NCI-H1105 (cell line): ENCODE measurements at places on chromosomes 2 and 18.
A peak's percentile ranks its signal among the peaks of the same experiment; 100 is the strongest.

DNA sequence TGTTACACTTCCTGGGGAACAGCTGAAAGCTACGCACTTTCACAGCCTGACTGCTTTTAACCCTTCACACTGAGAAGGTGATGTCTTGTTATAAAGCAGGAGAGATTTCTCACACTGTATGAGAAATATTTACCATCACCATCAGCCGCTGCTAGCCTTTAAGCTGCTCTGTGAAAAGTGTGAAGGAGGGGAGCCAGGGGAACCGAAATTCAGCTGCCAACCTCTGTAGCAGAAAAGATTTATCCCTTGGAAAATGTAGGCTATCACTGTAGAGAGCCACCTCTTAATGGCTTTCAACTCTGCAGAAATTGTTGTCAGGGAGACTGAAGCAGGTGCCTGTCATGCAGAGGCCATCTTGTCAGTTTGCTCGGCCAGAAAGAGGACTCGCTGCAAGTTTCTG, 145.3 kb downstream of the SP3 start:
- no peak for DNase-seq

GRCh38 chr2:108833219-108833618, 46.6 kb downstream of the CCDC138 start:
- DNase-seq = no peak

DNA sequence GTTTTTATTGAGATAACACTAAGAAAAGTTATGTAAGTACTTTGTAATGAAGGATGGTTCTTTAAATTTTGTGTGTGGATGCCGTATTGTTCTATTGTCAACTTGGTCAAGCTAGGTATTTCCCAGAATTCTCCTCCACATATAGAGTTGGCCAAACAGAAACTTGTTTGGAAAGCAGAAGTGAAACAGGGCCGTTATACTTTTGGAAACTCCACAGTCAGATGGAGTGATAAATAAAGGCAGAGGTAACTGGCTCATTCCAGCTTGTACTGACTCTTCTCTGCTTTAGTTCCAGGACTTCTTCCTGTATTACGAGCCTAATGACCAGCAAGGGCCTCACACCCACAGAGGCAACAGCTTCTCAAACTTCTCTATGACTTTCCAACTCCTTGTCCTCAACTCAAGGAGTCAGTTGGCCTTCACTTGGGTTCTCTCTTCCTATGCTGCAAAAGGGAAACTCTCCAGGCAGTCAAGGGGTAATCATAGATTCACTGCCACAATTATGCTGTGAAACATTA, 16.4 kb upstream of the STARD7 start:
- DNase-seq = no peak

DNA sequence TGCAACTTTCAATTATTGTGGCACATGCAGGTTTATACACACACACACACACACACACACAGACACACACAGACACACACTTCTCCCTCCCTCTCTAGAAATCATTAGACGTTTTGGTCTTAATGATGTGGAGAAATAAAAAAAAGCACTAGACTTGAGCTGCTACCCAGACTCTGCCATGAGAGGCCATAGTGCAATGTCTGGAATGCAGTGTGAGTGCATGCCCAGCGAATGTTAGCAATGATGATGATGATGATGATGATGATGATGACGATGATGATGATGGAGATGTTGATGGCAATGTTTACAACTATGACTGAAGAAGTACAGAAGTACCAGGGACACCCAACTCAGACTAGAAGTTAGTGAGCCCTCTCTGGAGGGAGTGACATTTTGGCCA, 23.8 kb upstream of the KLHL29 start:
- no peak for DNase-seq

- DNase-seq = no peak
Observed at GRCh38 chr2:10544252-10544651, 96.1 kb upstream of the ODC1 start.

- DNase-seq = no peak
Observed at GRCh38 chr2:8986327-8986976, 17.0 kb downstream of the MBOAT2 start.

DNA sequence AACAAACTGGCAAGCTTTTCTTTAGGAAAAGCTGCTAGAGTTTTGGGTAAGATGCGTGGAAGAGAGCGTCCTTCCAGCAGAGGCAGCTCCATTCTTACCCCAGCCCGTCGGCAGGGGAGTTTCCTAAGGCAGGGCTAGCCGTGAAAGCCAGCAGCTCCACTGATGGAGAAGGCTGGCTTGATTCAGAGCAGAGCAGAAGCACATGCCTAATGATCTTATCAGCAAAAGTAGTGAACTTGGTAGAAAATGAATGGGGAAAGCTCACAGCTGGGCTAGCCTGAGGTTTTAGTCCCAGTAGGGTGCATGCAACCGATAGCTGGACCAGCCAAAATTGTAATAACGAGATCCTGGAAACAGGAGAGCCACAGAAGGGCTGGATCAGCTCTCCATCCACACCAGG, 20.8 kb downstream of the LAMA1 start:
- DNase-seq = no peak

- no peak for DNase-seq
Observed at GRCh38 chr2:181038796-181039195, 58.4 kb downstream of the UBE2E3 start.

DNA sequence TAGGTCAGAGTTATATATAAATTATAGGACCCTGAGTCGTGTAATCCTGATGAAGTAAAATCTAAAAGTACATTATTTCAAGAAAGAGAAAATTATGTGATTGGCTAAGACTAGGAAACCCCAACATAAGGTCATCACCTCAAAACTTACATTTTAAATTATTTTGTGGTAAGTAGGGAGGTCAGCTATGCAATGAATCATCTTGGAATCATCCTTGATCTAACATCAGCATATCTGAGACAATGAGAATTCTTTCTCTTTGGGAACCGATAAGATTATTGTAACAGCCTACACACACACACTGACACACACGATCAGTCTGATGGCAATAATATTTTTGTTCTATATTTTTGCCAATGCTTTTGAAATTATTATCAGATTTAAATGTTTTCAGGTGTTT, 904.8 kb upstream of the CHAC2 start:
- DNase-seq = no peak

DNA sequence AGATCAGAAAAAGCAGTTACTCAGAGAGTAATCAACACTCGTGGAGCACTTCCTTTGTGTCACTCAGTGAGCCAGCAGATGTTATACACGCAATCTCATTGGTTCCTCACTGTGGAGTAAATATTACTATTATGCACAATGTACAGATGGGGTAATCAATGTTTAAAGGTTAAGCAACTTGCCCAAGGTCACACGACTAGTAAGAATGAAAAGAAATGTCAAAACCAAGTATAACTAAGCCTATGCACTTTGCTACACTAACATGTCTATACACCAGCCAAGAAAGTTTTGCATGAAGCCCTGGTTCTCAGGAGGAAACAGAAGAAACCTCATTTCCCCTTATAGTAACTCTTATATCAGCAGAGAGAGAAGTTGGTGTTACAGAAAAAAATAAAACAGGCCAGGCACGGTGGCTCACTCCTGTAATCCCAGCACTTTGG, 5.4 kb downstream of the METTL21A start:
- DNase-seq = no peak

DNA sequence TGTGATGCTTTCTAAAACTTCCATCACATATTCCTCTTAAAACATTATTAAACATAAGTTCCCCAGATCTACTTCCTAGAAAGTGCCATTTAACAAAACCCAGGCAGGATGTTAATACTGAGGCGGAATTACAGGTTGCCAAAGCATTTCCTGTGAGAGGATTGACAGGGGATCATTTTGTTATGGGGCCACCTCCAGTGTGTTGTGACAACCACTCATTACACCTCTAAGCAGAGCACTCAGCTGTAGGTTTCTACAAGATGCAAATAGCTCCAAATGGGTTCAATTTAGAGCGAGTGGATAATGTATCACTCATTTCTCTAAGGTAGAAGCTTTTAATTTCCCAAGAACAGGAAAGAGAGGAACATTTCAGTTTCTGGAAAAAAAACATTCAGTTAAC, 1429.5 kb upstream of the ACVR2A start:
- peak; percentile 59 for DNase-seq

- DNase-seq = peak; percentile 48
Observed at GRCh38 chr2:64873472-64873924, 115.7 kb upstream of the SLC1A4 start.

GRCh38 chr2:234754126-234754525, 197.7 kb upstream of the SH3BP4 start:
- no peak for DNase-seq

DNA sequence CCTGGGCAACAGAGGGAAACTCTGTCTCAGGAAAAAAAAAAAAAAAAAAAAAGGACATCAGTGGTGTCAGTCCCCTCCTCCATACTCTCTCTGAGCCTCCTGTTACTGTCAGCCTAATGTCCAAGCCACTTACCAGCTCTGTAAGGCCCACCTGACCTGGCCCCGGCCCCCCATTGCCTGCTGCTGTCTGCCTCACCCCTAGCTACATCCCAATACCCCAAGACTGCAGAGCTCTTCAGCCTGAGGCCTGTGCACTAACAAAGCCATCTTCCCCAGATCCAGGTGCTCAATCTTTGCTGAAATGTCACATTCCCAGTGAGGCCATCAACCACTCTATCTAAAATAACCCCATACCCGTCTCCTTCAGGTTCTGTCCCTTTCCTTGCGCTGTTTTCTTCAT, 5.7 kb downstream of the ARMC9 start:
- DNase-seq = no peak

- no peak for DNase-seq
Observed at GRCh38 chr2:146677280-146677679, 1167.5 kb upstream of the ACVR2A start.

- DNase-seq = no peak
Observed at GRCh38 chr2:218072002-218072401, 2.9 kb downstream of the RUFY4 start.

DNA sequence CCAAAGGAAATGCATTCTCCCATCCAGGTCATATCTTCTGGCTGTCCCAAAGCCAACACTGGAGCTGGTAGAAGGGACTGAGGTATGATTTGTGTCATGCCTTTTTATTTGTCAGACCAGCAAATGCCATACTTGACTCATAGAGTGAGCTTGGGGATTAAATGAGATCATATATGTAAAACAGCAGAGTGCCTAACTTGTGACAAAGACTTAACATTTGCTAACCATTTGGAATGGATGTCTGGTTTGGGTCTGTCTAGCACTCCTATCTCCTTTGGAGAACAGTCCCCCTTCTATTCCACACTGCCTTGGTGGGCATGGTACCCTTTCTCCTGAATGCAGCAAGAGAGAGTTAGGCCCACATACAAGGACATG, 128.5 kb upstream of the LGALSL start:
- no peak for DNase-seq

- no peak for DNase-seq
Observed at GRCh38 chr2:17822445-17823117, 6.3 kb downstream of the MSGN1 start.

DNA sequence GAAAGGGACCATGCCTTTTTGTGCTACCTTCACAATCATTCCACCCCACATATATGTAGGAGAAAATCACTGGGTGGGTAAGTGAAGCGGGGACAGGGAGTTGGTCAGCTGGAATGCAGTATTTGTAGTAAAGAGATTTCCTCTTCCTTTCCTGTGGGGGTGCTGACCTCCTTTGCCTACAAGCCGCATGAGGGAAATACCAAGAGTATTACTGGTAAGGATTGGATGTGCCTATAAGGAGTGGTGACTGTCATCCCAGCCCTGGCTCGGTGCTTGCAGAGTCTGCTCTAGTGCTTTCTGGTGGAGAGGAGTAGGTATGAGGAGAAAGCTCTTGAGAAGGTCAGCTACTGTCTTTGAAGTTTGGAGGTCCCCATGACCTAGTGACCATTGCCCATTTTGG, 324.6 kb downstream of the HRH4 start:
- no peak for DNase-seq

DNA sequence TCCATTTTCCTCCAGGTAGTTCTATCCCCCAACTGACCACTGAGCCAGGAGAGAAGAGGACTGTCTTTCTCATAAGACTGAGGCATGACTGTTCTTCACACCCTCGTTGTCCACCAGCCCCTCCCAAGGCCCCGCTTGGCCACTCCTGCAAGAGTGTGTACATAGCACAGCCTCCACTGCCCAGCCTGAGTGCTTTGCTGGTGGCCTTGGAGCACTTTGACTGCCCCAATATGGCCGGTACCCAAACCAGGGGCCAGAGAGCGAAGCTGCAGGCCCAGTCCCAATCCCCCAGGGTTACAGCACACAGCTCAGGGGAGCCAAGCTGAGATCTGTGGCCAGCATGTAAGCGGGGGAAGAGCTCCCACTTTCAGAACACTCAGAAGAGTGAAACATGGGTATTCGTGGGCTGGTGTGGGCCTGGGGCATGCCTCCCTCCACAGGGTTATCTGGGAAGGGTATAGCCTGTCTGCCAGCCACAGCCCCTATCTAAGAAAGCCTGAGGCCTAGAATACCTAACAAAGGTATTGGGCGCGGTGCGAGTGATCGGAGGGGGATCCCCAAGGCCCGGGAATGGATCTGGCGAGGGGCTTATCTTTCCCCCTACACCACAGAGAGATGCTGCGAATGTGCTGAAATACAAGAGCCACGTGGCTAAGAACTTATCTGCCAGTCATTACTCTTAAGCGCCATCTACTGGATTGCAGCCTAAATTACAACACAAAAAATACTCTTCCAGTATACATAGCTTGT, 163.8 kb downstream of the WDPCP start:
- no peak for DNase-seq

DNA sequence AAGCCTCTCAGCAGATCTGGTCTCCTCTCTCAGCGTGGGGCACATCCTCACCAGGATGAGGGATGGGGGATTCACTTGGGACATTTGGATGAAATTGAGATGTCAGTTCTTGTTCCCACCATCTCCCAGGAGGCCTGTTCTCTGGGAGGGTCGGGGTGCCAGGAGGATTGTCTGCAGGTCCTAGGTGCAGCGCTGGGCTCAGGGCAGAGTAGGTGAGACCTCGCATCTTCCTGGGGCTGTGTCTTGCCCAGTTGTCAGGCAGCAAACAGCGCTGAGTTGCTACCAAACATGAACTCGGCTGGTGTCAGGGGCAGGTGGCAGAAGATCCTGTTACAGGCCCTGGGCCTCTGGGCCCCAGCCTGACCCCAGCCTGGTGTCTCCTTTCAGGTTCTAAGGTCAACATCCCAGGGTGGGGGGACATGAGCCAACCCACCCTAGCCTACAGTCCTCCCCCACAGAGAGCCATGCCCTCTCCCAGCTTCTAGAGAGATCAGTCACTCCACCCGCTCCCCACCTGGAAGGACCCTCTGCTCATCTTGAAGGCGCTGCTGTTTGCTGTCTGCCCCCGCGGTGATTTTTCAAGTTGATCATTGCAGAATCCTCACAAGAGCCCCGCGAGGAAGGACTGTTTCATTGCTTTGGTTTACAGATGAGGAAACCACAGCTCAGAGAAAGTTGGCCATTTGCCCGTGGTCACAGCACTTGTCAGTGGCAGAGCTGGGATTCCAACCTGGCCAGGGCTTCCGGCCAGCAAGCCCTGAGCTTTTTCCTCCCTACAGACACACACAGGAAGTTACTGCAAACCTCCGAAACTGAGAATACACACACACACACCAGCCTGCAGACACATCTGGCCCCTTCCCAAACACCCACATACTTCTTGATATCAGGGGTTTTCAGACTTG, 83.9 kb downstream of the STPG4 start:
- no peak for DNase-seq

- peak; percentile 54 for DNase-seq
Observed at GRCh38 chr2:26692897-26693849, 651 bp downstream of the KCNK3 start.
